ENCODE measurements at places on chromosomes 16 and 17.

DNA sequence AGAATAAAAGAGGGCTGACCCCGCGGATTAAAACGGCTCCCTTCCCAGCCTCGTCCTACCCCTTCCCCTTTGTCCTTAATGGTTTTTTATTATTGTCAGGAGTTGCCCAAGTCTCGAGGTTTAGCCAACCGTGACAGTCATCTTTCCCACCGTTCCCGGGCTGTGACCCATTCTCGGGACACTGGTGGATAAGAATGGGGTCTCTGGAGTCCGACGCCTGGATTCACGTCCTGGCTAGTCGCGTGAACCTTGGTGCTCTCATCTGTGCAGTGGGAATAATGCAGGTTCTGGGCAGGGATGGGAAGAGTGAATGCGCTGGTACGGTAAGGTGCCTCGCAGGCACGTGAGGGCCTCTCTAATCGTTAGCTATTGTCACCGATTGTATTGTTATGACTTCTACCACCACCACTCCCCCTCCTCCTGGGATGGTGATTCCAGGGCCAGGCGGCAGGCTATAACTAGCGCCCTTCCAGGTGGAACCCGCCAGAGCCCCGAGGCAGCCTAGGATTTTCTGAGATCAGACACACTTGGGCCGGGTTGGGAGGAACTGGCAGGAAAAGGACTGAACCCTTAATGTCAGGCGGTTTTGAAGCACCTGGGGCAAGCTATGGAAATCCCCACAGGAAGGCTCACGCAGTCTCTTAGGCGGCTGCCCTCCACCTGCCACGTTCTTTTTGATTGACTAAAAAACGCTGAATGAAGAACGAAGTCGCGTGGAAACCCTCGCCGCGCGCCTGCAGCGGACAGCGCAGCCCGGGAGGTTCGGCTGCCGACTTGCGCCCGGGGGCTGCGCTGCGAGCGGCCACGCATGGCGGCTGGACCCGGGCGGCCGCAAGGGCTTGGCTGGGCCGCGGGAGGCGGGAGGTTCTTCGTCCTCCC lies 2.7 kb downstream of the HS3ST3B1 start:
- DNase-seq, result peak; percentile 42

GRCh38 chr16:4372578-4373355 lies 1.1 kb downstream of the VASN start:
- DNase-seq, result no peak

GRCh38 chr17:50582741-50583140 lies 22.2 kb downstream of the CACNA1G start:
- DNase-seq, result no peak

DNA sequence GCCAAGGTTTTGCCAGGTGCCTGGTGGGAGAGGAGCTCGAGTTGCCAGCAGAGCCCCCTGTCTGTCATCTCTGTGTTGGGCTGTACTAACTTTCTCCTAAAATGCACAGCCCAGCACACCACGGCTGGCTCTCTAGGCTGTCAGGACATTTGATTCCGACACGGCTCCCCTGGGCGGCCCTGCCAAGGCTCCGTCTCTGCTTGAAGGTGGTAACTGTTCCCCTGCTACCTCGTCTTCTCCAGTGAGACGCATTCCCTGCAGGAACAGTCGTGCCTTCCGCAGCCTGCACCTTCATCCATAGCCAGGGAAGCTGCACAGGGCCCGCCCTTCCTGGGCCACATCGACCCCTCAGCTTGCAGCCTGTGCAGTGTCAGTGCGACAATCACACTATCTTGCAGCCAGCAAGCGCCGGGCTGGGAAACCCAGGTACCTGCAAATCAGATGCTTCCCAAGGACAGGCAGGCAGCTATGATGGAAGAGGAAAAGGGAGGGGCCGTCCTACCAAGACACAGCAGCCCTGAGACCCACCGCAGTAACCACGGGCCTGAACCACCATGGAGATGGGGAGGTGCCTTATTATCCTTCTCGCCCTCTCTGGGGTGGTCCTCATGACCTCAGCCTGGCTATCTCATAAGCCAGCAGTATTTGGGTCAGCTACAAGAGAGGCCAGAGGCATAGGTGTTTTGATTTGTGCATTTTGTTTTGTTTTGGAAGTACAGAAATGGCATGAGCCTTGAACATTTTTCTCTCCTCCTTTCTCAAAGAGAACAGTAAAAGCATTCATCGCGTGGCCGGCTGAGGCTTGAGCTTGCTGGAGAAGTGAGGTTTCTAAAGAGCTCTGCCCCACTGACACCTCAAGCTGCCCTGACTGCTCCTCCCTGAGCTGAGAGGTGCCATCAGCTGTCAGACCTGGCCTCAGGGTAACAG lies 361.7 kb upstream of the TNRC6C start:
- no peak for DNase-seq

DNA sequence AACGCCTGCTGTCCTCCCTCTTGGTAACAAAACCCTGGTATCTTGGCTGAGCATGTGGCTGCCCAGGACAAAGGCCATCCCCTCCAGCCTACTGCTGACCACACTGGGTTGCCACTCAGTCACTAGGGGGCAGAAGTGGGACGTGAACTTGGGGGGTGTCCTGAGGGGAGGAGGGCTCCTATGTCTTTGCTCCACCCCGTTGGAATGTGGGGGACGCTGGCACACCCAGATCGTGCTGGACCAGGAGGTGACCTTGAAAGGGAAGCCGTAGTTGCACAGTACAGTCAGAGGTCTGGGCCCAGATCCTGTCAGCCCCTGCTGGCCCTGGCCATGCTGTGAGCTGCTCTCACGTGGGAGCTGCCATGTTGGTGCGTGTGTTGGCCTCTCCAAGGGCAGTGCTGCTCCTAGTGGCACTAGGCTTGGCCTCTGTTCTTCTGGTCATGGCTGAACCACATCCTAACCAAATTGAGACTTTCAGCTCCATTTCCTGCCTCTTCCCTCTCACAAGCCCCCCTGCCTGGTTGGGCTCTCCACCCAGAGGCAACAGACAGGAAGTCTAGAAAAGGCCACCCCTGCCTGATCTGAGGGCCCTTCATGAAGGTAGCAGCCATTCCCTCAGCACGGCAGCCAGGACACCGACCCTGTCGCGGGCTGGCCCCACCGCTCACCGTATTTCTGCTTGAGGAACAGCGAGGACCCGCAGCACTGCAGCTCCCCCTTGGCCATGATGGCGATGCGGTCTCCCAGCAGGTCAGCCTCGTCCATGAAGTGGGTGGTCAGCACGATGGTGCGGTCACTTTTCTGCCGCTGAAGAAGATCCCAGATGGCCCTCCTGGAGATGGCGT lies 29.0 kb upstream of the RNPS1 start:
- no peak for DNase-seq

DNA sequence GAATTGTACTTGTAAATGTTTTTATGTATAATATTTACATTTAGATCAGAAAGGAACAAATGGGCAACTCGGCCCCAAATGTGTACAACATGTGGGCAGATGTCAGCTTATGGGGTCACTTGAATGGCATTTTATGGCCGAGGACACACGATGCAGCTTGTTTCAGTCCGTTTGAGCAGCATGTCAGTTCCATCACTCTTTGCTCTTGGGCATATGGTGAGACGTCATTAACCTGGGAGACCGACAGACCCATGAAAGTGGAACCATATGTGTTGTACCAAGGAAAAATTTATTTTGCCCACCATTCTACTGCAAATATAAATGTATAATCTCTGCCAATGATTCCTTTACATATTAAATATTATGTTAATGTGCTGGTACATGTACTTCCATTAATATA lies 561.9 kb upstream of the SOX9 start:
- no peak for DNase-seq

- no peak for DNase-seq
Measured at GRCh38 chr17:51475730-51476129, 215.4 kb downstream of the UTP18 start.

GRCh38 chr16:17252701-17253100 lies 218.1 kb downstream of the XYLT1 start:
- DNase-seq, result no peak

DNA sequence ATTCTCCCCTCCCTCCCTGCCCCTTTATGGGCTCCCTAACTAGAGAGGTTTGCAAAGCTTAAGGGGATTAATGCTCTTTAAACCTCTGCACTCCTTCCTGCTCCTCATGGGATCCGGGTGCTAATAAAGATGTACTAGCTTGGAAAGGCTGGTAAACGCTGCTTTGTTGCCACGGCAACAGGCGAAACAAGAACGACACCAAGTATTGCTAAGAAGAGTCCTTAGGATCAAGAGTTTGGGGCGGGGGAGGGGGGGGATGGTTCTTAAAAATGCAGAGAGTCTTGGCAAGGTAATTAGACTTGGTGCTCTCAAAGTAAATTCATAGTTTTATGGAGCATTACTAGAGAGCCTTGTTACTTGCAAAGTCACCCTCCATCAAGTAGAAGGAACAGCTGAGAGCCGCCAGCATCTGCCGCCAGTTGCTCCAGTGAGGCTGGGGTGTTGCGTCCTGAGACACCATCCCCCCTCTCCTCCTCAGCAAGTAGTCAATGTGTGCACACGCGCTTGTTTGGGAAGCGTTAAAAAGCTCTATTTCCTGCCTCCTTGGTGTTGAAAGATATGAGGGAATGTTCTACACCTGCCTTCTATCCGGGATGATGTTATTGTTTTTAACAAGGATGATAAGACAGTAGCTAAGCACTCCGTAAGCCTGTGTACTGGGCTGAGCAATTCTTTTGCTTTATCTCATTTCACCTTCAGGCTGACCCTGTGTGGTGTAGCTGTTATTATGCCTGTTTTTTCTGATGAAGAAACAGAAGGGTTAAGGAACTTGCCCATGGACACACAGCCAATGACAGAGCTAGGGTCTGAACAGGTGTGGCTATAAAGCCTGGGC lies 190.9 kb downstream of the CCDC182 start:
- DNase-seq, result no peak

DNA sequence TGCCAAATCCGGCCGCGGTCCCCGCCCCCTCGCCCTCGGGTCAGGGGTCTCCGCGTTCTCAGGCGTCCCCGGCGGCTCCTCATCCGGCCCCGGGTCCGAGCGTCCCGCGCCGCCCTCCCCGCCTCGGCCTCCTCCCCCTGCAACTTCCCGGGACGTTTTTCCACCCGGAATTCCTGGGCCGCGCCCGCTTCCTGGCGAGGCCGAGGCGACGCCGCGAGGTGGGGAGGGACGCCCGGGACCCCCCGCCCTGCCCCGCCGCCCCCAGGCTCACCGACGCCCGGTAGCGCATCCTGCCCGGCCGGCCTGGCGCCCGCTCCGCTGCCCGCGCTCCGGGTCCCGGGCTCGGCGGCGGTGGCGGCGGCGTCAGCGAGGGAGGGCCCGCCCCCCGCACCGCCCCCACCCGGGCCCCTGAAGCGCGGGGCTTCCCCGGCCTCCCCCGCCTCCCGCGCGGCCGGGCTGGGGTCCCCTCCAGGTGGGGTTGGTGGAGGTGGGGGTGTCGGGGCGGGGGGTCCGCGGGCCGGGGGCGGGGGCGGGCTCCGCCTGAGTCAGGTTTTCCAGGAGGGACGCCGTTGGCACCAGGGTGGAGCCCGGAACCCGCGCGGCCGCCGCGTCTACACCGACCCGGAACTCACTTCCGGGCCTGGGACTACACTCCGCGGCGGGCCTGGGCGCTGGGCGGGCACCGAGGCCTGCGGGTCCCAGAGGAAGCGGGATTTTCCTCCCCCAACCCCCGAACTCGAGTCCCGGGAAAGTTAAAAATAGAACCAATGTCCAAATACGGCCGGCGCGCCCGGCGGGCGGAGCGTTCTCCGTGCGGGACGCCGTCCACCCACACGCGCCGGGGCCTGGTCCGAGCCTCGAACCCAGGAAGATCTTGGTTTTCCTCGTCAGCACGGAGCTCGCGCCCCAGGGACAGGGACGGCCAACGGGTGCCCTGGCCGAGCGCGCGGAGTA lies 6.8 kb downstream of the MYO1C start:
- peak; percentile 66 for DNase-seq

DNA sequence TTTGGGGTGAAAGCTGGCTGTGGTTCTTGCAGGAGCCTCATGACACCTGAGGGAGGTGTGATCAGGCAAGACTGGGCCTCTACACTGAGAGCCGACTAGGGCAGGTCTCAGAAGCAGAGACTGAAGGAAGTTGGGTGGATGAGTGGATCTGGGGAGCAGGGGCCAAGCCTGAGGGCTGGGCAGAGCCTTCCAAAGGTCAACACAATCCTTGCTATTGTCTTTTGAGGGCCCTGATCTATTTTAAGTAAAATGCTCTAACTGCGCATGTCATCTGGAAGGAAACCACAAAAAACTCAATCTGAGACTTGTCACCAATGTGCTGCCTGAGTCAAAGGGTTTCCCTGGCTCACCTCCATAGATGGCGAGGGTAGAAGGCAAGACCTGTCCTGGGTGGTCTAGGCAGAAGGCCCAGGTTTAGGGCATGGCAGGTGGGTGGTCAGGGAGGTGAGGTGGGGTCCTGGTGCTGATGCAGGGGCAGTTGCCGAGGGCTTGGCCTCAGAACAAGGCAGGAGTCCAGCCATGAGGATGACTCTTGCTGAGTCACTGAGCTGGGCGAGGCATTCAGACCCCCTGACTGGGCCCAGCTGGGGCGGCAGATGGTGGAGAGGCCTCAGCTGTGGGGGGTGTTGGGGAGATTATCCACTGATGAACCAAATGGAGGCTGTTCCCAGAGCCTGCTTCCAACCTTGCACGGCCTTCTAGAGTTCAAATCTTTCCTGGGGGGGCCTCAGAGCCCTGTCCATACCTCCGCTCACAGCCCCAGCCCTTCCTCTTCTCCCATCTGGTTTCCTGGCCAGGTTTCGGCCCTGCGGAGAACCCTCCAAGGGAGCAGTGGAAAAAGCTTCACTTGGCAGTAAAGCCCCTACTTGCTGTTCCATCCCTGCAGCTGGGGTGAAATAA lies 5.1 kb downstream of the MVP start:
- DNase-seq, result peak; percentile 47

GRCh38 chr16:82229800-82230619 lies 60.0 kb upstream of the MPHOSPH6 start:
- DNase-seq, result peak; percentile 6

- DNase-seq, result no peak
Measured at GRCh38 chr16:52557236-52557635, 10.3 kb upstream of the TOX3 start.

- DNase-seq, result no peak
Measured at GRCh38 chr16:84232969-84233368, 6.8 kb downstream of the KCNG4 start.

DNA sequence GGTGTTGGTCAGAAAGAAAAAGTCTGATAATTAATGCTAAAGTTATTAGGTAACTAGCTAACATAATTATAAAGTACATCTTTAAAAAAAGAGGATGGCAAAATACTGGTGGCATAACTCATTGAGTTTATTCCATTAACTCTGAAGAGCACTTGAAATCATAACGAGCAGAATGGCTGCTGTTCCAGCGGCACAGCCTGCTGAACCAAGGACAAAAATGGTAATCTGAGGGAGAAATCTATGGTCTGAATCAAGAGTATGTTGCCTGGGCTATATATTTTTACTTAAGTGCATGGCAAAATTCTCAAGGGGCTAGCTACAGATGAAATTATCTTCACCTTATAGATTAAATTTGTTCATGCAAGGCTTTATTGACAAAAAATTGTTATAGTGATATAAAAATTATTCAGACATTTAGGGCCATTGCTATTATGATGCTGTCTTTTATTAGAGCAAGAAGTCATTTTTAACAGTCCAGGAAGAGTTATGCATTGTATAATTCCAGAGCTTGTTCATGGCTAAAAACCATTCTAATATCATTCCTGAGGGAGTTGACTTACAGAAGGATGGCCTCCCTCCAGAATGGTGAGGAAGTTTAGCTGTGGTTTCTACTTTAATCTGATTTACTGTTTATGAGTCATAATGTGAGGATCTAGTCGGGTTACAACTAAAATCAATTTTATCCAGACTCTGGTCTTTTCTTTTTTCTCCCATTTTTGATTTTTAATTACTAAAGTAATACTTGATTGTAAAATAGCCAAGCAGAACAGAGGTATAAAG lies 41.4 kb upstream of the ANKFN1 start:
- DNase-seq, result no peak

- DNase-seq, result no peak
Measured at GRCh38 chr17:882827-883585, 96.6 kb downstream of the NXN start.

- DNase-seq, result no peak
Measured at GRCh38 chr17:82686366-82687324, 11.9 kb downstream of the RAB40B start.

All from stimulated activated naive CD4-positive, alpha-beta T cell (primary cell).